ENCODE measurements at places on chromosomes 16 and 17. TPM values are rescaled to one million over a fixed set of nuclear protein-coding genes. Genes with fewer than 3 reads are reported as not detected.

Gene NOD2
- total RNA-seq: not detected

GRCh38 chr17:68698746-68699145, 97.6 kb upstream of the FAM20A start:
- no peak for DNase-seq

DNA sequence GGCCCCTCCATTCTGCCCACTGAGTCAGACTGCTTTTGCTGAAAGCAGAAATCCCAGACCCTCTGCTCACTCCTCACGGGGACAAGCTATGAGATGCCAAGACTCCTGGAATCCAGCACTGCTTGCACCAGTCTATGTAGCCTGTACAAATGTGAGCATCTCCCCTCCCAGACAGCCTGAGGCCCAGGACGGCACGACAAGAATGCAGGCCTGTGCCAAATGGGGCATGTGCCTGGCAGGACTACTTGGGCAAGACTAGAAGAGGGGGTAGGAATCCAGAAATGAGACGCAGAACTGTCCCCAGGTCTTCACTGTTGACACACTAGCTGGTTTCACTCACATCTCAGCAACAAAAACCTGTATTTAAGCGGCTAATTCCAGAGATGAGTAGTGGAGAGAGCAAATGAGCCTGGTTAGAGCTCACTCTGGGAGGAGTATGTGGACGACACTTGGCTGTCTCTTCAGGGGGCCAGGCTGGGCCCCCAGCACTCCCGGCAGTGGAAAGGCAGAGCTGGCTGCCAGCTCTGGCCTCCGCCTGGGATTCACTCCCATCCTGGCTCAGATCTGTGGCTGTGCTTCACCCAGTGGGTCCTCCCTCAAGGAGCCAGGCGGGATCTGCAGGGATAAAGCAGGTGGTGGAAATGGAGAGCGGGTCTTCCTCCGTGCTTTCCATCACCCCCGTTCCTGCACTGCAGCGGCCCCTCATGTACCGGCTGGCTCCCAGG, 2.9 kb upstream of the MYO1C start:
- DNase-seq: no peak

Gene FSCN2
- total RNA-seq: 1.7 TPM

GRCh38 chr16:49763826-49764225, 92.1 kb downstream of the ZNF423 start:
- no peak for DNase-seq

Gene TGFB1I1
- total RNA-seq: 42.0 TPM

GRCh38 chr17:82944990-82945389, 105.2 kb upstream of the ZNF750 start:
- no peak for DNase-seq

GRCh38 chr17:42944211-42944610, 20.0 kb downstream of the AARSD1 start:
- no peak for DNase-seq

DNA sequence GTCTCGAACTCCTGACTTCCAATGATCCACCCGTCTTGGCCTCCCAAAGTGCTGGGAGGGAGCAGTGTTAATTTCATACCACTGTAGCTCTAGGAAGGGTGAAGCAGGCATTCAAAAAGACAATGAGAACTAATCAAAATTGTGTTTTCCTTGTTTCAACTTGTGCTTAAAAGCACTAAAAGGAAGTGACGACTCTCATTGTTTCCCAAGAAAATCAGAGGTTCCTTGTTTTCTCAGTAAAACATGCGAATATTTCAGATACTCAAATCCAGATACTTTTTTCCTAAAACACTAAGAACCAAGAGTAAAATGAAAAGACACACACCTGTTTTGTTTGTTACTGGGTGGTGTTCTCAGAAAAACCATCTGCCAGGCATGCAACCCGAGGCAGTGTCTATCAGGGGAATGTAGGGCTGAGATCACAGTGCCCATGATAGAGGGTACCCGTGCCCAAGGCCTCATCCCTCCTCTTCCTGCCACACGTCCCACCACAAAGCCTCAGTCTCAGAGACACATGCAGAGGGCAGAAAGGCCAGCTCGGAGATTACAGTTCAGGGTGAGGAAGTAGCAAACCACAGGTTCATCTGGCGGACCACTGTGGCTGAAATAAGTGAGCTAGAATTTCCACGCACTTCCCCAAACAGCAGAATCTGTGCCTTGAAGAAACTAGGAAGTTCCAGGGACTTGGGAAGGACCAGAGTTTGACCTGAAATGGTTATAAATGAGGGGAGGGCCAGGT, 33.7 kb downstream of the GINS3 start:
- DNase-seq: no peak

DNA sequence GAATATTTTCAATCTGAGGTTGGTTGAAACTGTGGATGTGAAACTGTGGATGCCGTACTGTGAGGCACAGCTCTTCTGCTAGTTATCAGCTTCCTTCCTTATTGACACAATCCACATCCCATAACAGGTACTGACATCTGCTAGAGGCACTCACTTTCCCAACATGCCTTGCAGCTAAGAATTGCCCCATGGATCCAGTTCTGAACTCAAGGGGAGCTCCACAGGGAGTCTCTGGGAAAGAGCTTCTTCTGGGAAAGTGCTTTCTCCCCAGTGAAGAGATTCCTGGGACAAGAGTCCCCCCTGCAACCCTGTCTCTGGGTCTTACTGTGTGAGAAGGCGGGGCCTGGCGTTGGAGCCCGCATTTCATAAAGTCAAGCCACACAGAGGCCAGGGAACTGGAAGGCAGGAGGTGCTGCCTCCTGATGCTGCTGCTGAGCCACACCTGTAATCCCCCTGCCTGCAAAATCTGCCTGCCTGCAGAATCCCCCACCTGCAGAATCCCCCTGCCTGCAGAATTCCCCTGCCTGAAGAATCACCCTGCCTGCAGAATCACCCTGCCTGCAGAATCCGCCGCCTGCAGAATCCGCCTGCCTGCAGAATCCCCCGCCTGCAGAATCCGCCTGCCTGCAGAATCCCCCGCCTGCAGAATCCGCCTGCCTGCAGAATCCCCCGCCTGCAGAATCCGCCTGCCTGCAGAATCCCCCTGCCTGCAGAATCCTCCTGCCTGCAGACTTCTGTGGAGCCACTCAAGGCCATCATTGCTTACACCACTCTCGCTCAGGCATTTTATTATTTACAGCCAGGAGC, 305.4 kb downstream of the FOXL1 start:
- DNase-seq: no peak

DNA sequence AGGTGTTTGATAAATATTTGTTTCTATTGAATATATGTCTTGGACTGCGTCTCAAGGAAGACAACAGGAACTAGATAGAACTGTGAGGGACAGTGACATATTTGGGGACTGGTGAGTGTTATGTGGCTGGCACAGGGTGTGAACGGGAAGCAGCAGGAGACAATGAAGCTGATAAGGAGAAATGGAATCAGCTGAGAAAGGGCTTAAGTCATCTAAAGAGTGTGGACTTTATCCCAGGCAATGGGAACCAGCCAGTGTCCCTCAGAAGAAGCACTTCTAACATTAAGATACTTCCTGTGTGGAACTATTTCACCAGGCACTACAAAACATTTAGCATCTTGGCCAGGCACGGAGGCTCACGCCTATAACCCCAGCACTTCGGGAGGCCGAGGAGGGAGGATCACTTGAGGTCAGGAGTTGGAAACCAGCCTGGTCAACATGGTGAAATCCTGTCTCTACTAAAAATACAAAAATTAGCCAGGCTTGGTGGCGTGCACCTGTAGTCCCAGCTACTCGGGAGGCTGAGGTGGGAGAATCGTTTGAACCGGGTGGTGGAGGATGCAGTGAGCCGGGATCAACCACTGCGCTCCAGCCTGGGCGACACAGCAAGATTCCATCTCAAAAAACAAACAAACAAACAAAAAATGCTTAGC, 41.2 kb downstream of the ARHGAP17 start:
- no peak for DNase-seq

Gene KRT39
- total RNA-seq: not detected

DNA sequence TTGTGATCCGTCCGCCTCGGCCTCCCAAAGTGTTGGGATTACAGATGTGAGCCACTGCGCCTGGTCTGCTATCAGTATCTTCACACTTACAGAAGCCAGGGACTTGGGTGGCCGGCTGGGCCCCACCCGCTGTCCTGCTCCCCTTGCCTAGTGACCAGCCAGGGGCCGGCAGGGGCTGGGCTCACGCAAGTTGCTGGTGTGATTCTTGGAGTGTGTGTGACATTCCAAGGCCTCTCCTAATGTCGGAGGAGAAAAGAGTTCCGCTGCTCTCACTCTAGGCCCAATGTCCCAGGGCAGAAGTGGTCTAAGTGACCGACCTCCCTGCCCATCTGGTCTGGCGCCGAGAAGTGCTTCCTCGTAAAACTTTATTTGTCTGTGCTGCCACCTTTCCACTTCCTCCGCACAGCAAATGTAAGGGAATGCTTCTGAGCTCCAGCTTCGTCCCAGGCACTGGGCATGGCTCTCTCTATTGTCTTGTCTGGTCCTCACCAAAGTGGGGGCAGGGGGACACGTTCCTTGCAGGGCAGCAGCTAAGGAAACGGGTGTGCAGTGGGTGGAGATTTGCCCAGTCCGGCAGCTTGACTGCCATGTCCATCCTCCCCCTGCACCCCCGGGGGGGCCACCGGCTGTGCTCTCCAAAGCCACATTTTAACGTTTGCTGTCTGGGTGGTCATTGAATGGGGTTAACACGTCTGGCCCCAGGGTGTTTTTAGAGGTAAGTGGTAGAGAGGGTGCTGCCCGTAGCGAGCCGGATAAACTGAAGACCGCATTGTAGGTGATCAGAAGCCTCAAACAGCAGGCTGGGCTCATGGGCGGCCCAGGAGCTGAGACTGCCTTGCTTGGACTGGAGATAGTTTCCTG, 7.8 kb upstream of the GSE1 start:
- no peak for DNase-seq

DNA sequence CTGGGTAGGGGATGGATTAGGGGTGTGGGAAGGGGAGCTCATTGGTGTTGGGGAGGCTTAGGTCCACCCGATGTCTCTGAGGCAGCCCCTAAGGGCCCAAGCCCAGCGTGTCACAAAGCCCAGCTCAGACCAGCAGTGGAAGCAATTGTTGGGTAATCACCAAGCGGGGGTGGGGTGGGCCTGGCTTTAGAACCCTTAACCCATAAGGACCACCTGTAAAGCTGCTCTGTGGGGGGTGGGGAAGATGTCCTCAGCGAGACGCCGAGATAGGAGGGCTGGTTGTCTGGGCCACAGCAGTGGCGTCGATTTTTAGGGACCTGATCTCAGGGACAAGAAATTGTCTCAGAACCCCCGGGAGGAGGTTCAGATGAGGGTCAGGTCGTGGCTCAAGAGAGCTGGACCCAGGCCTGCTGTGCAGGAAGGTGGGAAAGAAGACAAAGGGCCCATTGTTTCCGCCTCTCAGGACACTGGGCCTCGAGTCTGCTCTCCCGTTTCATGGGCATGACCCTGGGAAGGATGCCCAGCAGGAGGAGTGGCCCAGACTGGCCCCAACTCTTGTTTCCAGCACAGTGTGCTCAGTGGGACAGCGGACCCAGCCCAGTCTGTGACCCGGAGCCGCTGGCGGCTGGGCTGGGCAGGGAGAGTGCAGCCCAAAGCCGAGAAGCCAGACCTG, 15.9 kb downstream of the ST6GALNAC2 start:
- peak; percentile 78 for DNase-seq

DNA sequence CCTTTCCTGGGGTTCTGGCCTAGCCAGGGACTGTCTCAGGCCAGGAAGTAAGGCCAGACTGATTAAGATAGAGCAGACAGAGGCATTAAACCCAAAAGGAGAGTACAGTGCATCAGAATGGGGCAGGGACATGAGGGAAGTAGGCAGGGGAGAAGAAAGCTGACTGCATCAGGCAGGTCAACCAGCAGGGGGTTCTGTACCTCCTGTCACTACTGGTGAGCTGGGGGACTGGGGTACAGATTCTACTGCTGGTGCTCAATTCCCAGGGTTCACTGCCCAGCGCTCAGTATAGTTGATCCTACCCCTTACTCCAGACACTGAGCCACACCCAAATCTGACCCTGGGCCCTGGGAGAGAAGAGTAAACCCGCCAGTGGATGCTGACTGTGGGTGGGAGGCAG, 12.9 kb upstream of the MTMR4 start:
- DNase-seq: no peak

DNA sequence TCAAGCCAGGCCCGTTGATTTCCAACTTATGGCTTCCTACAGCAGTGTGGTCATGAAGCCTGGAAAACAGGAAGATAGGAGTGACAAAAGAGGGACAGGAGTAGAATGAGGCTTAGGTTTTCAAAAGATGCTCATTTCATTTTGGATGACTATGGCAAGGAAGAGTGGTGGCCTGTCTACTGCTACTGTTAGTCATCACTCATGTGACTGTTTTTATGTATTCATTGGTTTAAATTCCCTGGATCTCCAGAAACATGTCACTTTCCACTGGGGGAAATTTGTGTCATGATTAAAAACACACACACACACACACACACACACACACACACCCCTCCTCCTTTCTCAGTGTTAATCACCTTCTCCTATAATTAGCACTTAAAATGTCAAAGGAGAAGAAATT, 1.1 kb upstream of the CYLD start:
- peak; percentile 22 for DNase-seq

Gene KRTAP3-1
- total RNA-seq: not detected

Gene TBC1D28
- 0.12 TPM for total RNA-seq

Gene BCO1
- 0.19 TPM for total RNA-seq

DNA sequence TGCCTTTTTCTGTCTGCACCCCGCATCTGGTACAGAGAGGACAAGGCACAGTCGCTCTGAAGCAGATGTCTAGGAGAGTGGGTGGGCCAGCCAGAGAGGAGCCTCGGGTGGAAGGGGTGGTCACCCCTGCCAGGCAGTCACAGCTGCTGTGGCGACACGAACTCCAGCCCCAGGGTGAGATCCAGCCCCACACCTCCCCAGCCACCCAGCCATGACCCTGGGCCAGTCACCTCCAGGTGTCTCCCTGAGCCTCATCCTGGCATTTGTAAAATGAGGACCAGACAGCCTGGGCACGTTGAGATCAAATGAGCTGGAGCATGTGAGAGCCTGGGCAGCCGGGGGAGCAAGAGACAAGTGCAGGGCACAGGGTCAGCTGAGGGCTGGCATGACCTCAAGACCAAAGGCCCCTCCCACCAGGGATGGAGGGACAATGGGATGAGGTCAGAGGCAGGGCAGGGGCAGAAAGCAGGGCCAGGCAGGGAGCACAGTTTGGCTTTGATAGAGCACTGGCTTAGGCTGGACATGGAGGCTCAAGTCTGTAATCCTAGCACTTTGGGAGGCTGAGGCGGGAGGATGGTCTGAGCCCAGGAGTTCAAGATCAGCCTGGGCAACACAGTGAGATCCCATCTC, 7.7 kb downstream of the ADAM11 start:
- DNase-seq: no peak

- DNase-seq: no peak
Observed at GRCh38 chr16:67537270-67537635, 8.6 kb downstream of the RIPOR1 start.

Gene TNFSF12
- total RNA-seq: 17.0 TPM

DNA sequence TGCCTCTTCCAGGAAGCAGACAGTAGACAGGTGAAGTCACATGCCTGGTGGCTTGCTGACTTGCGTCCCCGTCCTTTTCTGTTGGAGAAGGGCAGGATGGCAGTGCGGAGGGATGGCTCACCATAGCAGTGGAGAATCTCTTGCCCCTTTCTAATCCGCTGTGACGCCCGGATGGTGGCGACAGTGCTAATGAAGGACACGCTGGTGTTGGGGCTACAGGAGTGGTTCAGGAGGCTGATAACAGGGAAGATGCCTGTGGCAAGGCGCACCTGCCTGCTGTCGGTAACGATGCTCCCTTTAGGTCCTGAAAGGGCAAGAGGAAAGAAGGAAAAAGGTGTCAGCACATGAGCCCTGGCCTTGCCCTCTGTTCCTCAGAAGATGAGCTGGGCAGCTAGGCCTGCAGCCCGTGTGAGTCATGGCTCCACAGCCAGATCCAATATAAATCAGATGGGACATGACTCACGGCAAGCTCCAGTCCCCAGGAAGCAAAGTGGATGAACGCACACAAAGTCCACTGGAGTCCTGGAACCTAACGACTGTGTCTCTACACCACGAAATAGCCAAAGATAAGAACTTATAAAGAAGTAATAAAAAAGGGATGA, 25.5 kb downstream of the SERPINF1 start:
- peak; percentile 96 for DNase-seq
